ENCODE measurements at places on chromosomes 7 and 10. TPM values are rescaled to one million over a fixed set of nuclear protein-coding genes. Genes with fewer than 3 reads are reported as not detected.

The TMEM229A gene
- total RNA-seq: not detected

The NEUROD6 gene
- not detected for total RNA-seq

The CALML5 gene
- not detected for total RNA-seq

The ASIC3 gene
- total RNA-seq: 13.6 TPM

The DDX50 gene
- total RNA-seq: 39.1 TPM

The OR2A7 gene
- total RNA-seq: 16.3 TPM

The LAMB1 gene
- 240 TPM for total RNA-seq

The SP8 gene
- not detected for total RNA-seq

The STK32C gene
- total RNA-seq: 16.0 TPM

The FFAR4 gene
- total RNA-seq: 0.61 TPM

The CPA2 gene
- not detected for total RNA-seq

The NAT16 gene
- not detected for total RNA-seq

The GPNMB gene
- 6.1 TPM for total RNA-seq

The CRYGN gene
- total RNA-seq: not detected

The VWC2 gene
- not detected for total RNA-seq

The ACTR3C gene
- total RNA-seq: 22.8 TPM

The FAM24B gene
- total RNA-seq: 6.3 TPM

The KCNMA1 gene
- total RNA-seq: 0.59 TPM

The SFTPA1 gene
- not detected for total RNA-seq

The MLXIPL gene
- total RNA-seq: 3.0 TPM

The ARHGAP19 gene
- 3.7 TPM for total RNA-seq

The PSD gene
- 0.34 TPM for total RNA-seq

The MTURN gene
- total RNA-seq: 6.5 TPM

The PPP1R9A gene
- 17.9 TPM for total RNA-seq

The ABCB4 gene
- not detected for total RNA-seq

The RAPGEF5 gene
- 128 TPM for total RNA-seq

The TMEM236 gene
- 0.51 TPM for total RNA-seq

The HOGA1 gene
- total RNA-seq: 7.9 TPM

The MCM10 gene
- total RNA-seq: 42.0 TPM

The DNAJC12 gene
- total RNA-seq: 1.1 TPM

The SHH gene
- 1.1 TPM for total RNA-seq

The AKR1C1 gene
- 10.2 TPM for total RNA-seq

The CCDC3 gene
- total RNA-seq: not detected
